Hindlimb muscle (tissue), 1 donor: ENCODE measurements at places on chromosomes 5 and 9.
A peak's percentile ranks its signal among the peaks of the same experiment; 100 is the strongest.

DNA sequence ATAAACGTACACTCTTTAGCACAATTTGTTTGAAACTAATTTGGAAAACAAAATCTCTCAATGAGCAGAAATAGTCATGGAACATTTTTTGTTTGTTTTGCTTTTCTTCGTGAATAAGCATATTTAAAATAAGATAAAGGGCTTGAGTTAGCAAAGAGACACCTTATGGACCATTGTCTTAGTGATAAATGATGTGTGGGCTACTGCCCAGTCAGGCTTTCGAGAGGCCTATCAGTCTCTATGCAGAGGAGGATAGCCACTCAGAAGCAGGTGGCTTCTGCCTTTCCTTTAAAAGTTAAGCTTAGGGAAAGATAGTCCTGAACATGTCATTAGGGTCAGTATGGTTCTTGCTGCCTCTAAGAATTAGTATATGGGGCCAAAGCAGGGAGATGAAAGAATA, 2.1 kb upstream of the ARL15 start:
- DNase-seq, result no peak

GRCh38 chr9:68648971-68649370, 56.1 kb upstream of the PIP5K1B start:
- DNase-seq, result no peak

DNA sequence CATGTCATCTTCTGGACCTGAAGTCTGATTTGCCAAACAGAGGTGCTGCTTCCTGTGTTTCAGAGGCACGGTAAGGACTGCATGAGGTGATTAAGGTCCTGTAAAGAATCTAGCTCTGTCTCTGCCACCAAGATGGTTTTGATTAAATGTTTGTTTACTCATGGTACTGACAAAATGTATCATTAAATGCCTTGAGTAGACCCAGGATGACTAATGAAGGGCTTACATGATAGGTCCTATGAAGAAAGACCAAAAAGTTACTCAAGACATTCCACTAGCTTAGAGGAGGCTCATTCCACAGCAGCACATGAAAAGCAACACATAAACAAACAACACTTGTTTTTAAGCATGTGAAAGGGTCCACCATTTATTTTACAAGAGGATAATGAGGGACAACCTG, 100.9 kb downstream of the BOD1 start:
- DNase-seq, result no peak

GRCh38 chr5:134145041-134145757, 30.7 kb downstream of the TCF7 start:
- DNase-seq, result no peak

- DNase-seq, result no peak
Observed at GRCh38 chr9:114603248-114603647, 7.8 kb upstream of the TMEM268 start.

DNA sequence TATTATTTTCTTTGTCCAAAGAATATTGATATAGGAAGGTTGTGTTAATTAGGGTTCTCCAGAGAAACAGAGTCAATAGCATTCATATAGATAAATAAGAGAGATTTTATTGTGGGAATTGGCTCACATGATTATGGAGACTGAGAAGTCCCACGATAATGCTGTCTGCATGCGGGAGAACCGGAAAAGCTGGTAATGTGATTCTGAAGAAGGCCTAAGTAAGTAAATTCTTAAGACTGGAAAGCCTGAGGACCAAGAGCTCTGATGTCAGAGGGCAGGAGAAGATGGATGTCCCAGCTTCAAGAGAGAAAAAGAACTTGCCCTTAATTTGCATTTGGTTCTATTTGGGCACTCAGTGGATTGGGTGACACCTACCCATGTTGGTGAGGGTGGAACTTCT, 307.4 kb upstream of the C9orf72 start:
- no peak for DNase-seq

GRCh38 chr5:12217039-12217438, 312.8 kb upstream of the CTNND2 start:
- no peak for DNase-seq

GRCh38 chr9:71748280-71748743, 20.0 kb downstream of the CEMIP2 start:
- DNase-seq, result no peak

DNA sequence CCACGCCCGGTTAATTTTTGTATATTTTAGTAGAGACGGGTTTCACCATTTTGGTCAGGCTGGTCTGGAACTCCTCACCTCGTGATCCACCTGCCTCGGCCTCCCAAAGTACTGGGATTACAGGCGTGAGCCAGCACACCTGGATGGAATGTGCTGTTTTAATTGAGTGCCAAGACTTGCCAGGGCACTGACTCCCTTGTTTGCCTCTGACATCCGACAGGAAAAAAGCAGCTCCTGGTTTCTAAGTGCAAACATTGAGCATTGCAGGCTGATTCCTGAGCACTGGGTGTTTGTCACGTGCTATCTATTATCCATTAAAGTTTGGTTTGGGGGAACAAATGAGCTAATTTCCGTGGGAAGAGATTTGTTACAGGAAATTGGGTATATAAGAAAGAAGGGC, 70.6 kb upstream of the CKMT2 start:
- no peak for DNase-seq

GRCh38 chr9:100602342-100602801, 24.5 kb downstream of the CAVIN4 start:
- peak; percentile 30 for DNase-seq

DNA sequence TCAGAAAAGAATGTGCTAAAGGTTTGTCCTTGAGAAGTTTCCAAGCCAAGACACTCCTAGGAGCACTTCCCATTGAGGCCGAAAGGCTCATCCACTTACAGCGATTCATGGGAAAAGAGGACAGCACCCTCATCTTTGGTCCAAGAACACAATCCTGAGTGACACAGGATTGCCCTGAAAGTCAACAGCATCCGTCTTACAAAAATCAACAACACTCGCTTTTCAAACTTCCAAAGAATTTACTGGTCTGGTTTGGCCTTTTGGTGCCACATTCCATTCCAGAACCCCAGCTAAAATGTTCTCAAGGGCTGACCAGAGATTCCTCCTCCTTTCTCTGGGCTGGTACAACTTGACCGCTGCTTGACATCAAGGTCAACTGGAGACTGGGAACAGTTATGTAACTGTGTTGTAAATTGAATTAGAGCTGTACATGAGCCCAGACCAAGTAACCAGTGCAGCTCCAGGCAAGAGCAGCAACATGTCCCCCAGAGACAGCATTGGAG, 415.8 kb upstream of the PIK3R1 start:
- no peak for DNase-seq

GRCh38 chr5:177396078-177396477, 4.4 kb downstream of the PFN3 start:
- no peak for DNase-seq

- DNase-seq, result no peak
Observed at GRCh38 chr5:4703931-4704458, 436.1 kb upstream of the ADAMTS16 start.

- DNase-seq, result no peak
Observed at GRCh38 chr9:33116860-33117259, 40.4 kb upstream of the SMU1 start.

GRCh38 chr5:36047384-36048160, 19.1 kb downstream of the UGT3A2 start:
- DNase-seq, result no peak

DNA sequence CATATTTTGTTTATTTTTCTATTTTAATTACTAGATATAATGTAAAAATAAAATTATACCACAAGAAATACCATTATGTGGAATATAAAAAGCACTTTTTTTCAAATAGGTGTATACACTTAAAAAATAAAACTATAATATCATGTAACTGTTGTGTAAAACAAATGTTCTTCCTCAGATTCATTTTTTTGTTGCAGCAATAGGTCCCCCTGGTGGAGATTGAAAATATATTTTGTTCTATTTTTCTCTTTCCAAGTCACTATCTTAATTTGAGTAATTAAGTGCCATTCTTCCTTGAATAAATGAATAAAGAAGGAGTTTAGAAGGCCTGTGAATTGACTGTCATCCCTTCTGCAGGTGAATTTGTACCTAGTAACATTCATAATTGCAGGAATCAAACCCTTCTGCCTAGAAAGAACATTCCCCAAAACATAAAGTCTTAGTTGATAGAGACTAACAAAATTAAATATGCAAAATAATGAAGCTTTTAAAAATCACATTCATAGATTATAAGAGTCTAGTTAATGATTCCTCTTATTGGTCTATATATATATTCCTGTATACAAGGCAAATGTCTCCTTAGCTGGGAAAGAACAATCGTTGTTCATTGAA, 23.4 kb downstream of the CETN3 start:
- no peak for DNase-seq

- DNase-seq, result peak; percentile 31
Observed at GRCh38 chr5:31894141-31894540, 255.2 kb downstream of the PDZD2 start.

DNA sequence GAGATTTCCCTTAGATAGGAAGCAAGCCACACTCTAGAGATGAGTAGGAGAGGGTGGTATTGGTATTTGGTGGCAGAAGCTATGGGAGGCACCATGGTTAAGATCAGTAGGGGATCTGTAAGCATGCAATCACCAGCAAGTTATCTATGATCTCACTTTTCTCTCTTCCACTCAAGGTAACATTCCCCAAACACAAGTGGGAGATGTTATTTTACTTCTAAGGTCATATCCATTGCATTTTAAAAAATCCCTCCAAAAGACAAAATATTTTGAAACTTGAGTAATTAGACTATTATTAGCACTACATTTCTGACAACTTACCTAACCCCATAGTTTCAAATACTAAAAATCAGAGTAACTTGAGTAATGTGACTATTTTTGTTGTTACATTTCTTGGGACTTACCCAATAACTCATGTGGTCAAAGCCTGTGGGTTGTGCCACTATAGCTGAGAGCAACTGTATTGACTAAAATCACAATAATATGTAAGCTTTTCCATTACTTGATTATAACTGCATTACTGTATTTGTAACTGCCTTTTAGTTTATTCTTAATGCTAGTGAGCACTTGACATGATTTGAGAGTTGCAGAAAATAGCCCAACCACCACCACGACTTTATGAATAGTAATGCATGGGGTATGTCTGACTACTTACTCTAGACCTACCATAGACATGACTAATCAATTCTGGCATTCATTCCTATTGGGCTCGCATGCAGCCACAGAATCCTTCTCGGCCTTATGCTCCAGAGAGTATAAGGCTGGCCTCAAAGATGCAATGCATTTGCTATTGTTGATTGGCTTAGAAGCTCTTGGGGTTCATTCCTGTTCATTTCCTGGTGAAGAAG, 264.7 kb downstream of the TRIM32 start:
- DNase-seq, result no peak

DNA sequence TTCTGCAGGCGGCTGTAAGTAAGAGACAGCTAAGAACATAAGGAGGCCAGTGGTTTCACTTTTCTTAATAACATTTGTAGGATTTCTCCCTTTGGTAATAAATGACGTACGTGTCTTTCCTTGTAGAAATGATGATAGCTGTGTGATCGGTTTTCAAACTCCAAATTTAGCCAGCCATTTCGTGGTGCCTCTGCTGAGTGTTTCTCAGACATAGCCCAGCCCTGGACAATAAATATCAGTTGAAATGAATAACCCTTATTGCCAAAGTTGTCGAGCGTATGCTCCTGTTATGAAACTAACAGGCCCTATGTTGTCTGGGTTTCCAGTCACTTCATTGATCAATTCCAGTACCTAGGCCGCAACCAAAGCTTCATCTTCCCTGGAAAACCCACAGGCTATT, 75.0 kb upstream of the MSX2 start:
- DNase-seq, result no peak

DNA sequence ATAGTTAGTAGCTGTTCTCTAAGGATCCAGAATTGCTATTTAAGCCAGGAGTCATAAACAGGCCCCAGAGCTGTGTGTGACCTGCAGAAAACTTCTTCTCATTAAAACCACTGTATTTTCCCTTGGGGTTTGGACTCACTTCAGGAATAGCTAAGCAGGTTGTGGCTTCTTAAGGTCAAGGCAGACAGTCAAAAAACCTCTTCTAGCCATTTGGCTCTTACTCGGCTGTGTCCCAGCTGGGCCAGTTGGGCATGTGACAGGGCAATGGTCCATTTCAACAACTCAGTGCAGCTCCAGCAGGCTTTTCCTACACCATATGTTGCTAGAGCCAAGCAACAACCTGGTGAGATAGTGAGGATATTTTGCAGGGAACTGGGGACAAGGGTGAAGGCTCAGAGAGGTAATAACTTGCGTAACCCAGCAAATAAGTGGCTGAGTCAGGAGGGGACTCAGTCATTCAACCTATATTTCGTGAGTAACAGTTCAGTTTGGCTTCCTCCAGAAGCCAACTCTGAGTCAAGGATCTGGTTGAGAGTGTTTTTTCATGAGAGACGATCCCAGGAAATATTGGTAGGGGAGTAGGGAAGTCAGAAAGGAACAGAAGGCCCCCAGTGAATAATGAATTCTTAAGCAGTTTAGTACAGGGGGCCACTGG, 115.4 kb upstream of the PPP2R2B start:
- DNase-seq, result no peak

DNA sequence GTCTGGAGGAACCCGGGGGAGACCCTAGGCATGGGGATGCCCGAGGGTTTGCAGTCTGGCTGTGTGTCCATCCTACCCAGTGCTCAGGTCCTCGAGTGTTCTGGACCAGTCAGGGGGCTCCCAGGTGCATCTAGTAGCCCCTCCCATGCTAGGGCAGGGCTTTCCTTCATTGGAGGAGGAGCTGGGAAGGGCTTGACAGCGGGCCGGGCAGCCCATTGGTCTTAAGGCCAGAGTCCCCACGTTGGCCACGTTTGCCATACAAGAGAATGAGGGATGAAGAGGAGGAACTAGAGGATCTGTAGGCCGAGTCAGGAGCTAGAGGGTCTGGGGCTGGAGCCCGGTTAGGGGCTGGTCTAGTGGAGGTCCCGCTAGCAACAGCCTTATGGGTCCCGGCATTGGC, 37.3 kb upstream of the CTSV start:
- DNase-seq, result no peak

- DNase-seq, result no peak
Observed at GRCh38 chr9:89524963-89525362, 27.1 kb upstream of the SEMA4D start.

- DNase-seq, result no peak
Observed at GRCh38 chr5:7970816-7971215, 101.9 kb downstream of the MTRR start.

- DNase-seq, result no peak
Observed at GRCh38 chr9:72173080-72173479, 23.8 kb downstream of the GDA start.

DNA sequence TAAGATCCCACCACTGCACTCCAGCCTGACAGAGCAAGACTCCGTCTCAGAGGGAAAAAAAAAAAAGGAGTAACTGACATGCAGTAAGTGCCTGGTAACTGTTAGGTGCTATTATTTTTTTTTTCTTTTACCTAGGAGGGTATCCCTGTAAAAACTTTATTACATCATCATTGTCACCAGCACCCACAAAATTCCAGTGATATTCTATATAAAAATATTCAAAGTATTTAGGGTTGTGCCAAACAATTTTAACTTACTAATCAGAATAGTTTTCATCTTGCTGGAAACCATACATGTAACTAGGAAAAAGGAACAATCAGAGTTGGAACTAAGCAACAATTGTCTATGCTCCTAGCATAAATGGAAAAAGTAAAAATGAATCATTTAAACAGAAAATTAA, 112.4 kb downstream of the SSBP2 start:
- DNase-seq, result no peak

DNA sequence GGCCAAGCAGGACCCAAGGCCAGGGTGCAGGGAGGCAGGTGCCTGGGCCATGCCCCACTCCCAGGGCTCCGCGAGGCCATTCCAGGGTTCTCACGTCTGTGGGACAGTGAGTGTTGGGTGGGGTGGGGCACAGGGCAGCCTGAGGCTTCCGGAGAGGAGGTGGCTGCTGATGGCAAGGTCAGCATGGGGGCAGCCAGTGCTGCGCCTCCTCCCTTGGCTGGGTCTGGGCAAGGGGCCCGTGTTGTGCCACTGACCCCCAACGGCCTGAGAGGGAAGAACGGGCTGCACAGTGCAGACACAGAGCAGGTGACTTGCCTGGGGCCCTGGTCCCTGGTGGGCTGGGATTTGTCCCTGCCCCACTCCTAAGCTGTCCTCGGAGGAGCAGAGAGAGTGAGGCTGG, 82.1 kb downstream of the RXRA start:
- DNase-seq, result no peak
